AG10803 (cell line): ENCODE measurements at places on chromosomes 1 and 21.

GRCh38 chr21:25664491-25664931 lies 25.5 kb downstream of the JAM2 start:
- no peak for DNase-seq

DNA sequence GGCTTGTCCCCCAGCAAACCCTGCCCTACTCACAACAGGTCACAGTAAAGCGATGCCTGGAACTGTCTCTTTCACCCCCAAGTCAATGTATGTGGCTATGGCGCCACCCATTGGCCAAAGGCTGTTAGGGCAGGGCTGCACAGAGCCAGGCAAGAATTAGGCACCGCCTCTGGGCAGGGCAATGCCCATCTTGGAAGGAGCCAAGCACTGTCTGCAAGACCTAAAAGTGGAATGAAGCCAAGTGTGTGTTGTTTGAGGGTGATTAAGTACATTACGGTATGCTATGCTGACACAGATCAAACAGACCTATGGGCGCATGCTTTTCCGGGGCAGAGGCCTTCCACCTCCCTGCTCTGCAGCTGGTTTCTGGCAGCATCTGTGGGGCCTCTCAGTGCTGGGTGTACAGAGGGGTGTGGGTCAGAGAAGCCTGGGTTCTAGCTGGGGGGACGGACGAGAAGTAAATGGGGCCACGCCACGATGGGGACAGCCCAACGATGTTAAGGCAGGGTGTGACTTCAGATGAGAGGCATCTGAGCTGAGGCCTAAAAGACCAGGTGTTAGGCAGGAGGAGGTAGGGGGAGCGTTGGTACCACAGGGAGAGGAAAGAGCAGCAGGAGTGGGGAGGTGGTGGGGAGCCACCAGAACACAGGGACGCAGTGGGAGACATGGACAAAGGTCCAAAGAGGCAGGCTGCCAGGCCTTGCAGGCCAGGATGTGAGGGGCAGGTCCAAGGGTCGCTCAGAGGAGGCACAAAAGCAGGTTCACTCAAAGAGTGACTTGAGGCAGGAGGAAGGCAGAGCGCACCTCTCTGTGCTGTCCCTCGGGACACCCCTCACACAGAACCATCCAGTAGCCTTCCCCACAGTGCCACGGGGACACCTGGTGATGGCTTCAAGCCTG lies 49.8 kb downstream of the ACOT7 start:
- peak; percentile 79 for DNase-seq

- no peak for DNase-seq
Observed at GRCh38 chr1:118783095-118783758, 204.9 kb downstream of the TBX15 start.

- DNase-seq = no peak
Observed at GRCh38 chr1:117271959-117272358, 61.2 kb upstream of the VTCN1 start.

DNA sequence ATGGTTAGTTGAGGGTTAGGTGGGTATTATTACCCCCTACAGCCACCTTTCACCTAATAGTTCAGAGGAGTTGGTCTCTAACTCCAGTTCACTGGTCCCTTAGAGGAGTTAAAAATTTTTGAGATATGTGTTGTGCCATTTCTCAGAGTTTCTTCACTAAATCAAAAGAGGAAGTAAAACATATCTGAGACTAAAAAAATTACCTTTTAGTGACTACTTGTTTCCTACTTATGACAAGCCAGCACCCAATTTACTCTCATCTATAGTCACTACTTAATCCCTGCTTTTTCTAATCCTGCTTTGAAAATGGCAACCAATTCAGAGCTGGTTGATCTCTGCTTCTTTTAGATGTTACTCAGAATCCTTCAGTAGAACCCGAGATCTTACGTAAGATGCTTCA lies 1316.8 kb upstream of the B3GALT2 start:
- DNase-seq = no peak

DNA sequence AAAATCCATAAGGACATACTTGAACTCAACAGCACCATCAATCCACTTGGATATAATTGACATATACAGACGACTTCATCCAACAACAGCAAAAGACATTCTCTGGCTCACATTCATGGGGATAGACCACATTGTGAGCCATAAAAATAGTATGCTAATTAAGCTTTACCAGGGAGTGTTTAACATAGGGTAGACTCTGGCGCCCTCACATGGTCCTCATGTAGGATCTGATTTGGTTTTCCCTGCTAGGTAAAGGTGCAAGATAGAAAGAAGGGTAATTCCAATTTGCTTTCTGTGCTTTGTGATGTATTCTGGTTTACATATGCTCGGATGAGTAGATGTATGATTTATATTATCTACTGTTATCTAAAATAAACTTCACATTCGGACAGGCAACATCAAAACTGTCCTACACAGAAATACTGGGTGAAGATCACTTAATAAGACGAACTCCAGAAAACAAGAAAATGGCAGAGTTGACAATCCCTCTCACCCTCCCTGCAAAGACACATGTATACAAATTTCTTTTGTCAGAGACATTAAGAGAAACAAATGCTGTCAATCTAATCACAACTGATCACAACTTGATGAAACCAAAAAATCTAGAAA lies 27.7 kb downstream of the CR1L start:
- DNase-seq = peak; percentile 49

DNA sequence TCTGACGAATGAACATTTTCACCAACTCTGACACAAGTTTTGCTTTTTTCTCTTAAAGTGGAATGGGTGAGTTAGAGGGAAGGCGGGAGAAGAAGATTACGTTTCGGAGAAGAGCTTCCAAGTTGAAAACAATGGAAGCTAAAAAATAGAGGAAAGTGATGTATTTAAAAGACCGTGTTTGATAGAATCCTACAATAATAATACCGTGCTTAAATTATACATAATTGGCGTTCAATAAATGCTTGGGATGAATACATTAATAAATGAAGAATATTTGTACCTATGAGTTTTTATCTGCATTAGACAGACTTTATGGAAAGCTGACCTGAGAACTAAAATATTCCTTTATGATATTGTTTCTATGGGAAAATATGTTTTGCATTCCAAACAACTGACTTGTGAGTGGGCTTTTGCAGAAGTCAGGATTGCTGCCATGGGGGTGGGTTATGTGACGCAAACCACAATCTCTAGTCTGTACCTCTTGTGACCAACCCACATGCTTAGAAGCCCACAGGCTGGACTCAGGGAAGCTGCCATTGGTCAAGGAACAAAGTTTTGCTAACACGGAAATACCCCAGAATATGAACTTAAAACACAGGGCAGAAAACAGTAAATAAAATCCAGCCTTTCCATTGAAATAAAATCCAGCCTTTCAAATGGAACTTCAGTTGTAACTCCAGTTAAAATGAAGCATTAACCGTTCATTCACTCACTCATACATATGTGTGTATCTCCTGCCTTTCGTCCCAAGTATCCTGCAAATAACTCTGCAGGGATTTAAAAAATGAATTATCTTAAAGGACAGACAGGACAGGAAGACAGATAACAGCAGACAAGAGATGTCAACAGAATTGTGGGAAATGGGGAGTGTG lies 21.3 kb upstream of the ATF3 start:
- DNase-seq = no peak

DNA sequence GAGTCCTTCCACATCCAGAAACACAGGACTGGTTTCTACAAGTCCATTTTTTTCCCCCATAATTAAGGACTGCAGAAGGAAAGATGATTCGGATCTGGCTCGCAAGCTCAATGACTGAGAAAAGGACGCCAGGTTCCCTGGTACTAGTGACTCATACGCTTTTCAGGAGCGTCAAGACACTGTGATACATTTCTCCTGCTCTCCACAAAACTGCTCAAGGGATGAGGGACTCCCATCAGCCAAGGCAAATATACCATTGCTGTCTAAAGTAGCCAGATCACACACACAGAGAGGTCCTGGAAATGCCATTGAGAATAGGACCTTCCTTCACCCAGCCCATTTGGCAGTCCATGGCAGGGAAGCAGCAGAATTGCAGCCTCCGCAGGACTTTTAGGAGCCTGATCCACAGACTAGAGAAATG lies 253.6 kb upstream of the IRF2BP2 start:
- peak; percentile 66 for DNase-seq

- peak; percentile 77 for DNase-seq
Observed at GRCh38 chr21:38989745-38990423, 184.2 kb downstream of the ETS2 start.
